Brain (organoid and tissue), 16 donors: ENCODE measurements at places on chromosomes 2 and 18.

- no peak for DNase-seq
Observed at GRCh38 chr2:234993541-234993981, 41.7 kb downstream of the SH3BP4 start.

DNA sequence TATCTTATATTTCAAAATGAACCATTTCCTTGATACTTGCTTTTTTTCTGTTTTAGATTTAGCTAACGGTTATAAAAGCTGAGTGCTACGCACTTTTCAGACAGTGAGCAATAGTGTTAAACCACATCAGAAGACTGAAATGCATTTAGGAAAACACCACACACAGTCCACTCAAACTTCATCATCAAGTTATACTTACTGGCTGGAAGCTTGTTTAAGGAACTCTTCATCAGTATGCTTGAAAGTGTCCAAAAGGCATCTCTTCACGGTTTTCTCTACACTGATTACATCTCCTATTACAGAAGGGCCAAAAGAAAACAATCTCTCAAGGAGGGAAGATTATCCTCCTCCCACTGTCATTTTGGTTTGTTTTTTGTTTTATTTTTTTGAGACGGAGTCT is 19.7 kb downstream of the ILKAP start:
- no peak for DNase-seq

- DNase-seq, result no peak
Observed at GRCh38 chr2:64910972-64911433, 78.2 kb upstream of the SLC1A4 start.

- no peak for DNase-seq
Observed at GRCh38 chr2:237298151-237299118, 115.5 kb downstream of the COL6A3 start.

DNA sequence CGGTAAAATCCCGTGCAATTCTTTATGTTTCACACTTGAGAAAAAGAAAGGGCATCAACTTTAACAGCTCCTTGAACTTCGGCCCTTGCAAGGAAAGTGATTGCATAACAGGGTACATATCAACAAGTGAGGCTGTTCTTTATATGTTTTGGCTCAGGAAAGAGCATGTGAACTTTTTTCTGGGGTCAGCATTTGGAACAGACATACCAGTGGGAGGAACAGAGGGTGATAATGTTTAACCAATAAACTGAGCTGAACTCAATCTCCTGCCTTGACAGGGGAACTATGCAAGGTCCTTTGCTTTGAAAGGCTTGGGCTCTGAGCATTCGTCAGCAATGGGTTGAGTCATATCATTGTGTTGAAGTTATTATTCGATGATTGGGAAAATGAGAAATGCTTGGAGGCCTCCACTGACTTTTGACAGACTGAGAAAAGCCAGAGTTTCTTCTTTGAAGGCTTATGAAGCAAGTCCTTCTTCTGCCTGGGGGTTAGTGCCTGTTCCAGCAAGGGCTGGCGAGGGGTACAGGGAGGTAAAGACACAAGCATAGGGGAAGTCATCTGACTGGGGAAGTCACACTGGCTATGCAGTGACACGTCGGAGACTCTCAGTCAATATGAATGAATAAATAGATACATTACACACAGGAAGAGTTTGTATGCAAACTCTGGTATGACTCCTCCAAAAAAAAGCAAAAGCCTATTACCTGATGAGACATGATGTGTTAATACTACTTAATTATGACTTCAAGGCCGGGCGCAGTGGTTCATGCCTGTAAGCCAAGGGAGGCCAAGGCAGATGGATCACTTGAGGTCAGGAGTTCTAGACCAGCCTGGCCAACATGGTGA is 57.2 kb downstream of the CYB5A start:
- DNase-seq, result no peak

GRCh38 chr2:39870871-39871270 is 91.8 kb upstream of the THUMPD2 start:
- no peak for DNase-seq

DNA sequence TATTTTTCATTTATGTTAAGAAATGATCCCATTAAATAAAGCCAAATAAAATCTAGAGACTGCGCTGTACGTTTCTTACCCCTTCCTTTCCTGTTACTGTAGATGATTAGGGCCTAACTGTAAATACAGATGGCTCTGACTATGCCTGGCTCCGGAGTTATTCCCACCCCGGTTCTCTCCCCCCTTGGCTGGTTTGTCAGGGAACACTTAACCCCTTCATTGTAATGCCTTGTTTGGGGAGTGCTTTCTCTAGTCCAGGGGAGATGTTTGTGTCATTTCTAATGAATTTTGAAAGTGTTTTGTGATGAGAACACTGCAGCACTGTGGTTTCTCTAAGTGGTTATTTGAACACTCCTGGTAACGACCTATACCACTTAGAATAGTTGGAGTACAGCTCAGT is 8.8 kb downstream of the UNC50 start:
- DNase-seq, result no peak

- no peak for DNase-seq
Observed at GRCh38 chr2:38828460-38828859, 47.3 kb downstream of the DHX57 start.

- no peak for DNase-seq
Observed at GRCh38 chr2:159505196-159505595, 111.2 kb downstream of the BAZ2B start.

DNA sequence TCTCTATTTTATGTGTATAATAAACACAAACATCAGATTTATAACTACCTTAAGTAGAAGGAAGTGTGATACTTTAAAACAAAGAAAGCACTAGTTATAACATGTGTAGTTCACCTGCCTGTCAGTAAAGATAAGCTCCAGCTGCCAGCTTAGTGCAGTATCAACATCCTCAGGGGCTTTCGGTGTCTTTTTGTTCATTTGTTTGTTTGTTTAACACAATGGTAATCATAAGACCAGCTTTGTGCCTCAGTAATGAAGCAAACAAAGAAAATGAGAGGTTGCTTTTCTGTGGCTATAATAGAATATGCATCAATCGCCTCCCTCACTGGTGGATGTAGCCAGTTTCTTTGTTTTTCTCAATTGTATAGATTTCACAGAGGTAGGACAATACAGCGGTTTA is 1499.0 kb upstream of the TMEFF2 start:
- peak; percentile 6 for DNase-seq

- peak; percentile 79 for DNase-seq
Observed at GRCh38 chr18:70931942-70932814, 643.3 kb downstream of the SOCS6 start.

- DNase-seq, result peak; percentile 84
Observed at GRCh38 chr2:165793779-165794535, at the start of gene GALNT3. Gene GALNT3, minus strand, starts transcription at chr2:165794247. Its CDS starts 23,547 bp downstream, at chr2:165770700.

DNA sequence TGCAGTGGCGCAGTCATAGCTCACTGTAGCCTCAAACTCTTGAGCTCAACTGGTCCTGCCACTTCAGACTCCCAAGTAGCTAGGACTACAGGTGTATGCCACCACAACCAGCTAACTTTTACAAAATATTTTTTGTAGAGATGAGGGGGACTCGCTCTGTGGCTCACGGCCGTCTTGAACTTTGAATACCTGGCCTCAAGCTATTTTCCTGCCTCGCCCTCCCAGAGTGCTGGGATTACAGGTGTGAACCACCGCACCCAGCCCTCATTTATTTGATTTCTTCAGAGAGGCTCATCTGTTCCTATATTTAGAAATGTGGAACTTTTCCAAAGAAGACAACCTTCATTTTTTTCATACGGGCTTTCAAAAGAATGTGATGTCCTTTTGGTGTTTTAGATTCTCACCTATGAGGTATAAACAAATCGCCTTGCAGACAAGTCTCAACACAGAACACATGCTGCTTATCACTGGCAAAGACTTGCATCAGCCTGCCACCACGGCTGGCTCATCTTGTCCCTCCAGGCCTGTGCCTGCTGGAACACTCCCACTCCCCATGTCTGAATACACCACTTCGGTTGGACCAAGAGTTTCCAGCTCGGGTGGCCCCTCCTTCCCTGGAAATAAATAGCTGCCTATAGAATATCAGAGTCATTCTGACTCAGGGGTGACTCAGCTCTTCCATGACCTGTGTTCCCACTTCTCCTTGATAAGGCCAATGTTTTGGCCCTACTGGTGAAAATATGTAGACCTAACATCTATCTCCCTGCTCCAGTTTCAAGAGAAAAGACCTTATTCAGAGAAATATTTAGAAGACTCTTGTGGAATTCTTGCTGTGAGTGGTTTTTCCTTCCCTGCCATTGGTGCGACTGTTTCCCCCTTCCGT is 202.6 kb downstream of the TGIF1 start:
- no peak for DNase-seq

GRCh38 chr18:54119524-54120019 is 104.9 kb downstream of the MBD2 start:
- DNase-seq, result peak; percentile 84

DNA sequence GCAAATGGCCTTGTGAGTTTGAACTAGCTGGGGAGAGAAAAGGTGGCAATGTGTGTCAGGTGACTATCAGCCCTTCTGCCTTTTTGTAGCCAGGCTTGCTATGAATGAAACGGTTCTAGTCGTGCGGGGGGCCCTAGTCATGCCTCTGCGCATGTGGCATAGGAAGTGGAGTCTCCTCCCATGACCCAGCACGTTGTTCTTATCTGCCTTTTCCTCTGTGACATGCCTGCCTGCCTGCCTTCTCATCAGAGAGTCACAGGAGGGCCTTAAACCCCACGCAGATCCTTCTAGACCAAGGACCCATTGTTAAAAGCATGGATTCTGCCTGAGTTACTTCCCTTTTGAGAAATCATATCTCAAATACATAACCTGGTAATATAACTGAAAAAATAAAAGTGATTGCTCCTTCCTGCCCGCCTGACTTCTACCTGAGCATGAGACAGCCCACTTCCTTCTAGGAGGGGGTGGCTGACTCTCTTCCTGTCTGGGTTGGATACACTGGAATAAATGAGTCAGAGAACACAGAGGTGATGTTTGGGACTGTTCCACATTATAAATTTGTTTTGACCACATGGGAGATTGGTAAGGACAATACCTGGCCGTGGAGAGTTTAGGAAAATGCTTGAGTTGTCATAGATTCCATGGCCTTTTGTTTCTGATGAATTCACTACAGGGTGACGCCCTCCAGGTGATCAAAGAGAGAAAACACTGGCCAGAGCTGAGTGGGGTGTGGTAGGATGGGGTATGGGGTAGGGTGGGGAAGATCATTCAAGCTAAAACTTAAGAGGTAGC is 49.8 kb downstream of the FBLN7 start:
- no peak for DNase-seq

DNA sequence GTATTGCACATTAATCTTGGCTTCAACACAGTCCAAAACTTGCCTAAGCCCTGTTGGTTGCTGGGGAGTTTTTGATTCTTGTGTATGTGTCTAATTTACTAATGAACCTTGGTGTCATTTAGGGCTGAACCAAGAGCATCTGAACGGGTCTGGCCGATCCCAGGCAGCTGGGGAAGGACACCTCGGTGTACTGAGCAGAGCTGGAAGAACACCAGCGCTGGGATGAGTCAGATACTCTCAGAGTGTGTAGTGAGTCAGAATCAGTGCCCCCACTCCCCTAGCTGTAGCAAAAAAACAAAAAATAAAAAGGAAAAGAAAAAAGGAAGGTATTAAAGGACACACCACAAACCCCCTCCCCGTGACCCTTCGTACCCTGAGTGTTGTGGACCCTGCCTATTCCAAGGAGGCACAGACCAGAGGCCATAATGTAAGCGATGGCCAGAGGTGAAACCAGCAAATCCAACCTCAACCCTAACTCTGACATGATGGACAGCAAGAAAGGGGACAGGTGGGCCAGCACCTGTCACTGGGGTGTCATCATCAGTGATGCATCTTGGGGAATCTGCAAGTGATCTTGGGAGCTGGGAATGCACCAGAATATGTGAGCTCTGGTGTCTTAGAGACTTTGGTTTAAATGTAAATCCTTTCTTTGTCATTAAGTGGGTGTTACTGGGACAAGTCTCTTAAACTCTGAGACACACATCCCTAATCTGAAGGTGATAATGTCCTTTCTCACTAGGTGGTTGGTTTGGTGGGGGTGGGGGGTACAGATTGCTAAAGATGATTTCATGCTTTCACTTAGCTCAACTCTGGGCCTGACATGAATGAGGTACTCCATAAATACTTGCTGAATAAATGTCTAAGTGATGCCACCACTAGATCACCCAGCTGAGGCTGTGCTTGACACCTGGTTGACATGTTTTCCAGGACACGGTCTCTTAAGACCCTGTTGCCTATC is 34.2 kb upstream of the NCOA1 start:
- no peak for DNase-seq

DNA sequence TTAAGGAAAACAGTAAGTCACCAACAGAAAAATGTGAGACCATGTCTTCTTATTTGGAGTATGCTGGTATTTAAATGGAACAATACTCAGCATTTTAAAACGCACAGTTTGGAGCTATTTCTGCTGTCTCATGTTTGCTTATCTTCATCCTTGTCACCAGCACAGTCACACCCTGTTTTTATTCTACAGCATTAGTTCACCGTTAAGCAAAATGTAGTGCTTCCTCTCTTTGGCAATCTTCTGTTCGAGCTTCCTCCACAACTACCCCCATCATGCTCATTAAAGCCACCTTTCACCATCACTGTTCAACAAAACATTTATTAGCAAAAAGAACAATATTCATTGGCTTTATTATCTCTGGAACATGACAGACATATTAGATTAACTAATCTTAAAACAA is 64.0 kb downstream of the SLC40A1 start:
- DNase-seq, result no peak

DNA sequence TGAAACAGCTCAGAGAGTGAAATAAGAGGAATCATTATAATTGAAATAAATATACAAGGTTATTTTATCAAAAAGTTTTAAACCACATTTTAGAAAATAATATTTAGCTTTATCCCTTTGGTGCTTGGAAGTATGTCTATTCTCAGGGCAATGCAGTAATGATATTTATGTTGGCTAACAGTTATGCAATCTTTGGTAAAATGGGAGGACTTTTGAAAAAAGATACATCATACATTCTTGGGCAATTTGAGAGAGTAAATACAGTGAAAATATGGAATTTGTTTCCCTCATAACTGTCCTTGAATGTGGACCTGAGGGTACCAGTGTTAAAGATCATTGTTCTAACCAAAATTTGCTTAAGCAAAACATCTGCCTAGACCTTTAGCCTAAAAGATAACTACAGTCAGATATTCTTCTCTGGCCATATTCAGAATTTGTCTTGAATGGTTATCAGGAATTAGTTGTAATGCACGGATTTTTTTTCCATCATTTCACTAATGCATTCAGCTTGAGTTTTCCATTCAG is 137.2 kb downstream of the LRRTM1 start:
- no peak for DNase-seq

DNA sequence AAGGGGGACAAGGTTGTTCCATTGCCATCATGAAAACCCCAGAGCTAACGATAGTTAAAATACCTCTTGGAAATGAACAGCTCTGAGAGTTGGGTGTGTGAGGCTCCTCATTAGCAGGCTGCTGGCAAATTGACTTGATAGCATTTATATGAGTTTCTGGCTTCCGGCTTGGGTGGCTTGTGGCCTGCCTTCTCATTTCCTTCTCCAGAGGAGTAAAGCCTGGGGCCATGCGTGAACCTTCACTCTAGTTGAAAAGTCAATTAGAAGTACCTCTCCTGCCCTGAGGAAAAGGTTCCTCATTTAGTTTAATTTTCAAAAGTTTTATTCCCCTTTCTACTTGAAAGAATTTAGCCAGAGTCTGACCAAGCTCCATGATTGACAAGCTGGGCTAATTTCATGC is 67.1 kb downstream of the MGAT5 start:
- DNase-seq, result no peak

GRCh38 chr2:129400826-129401225 is 578.6 kb upstream of the RAB6C start:
- DNase-seq, result peak; percentile 53
